Activated naive CD8-positive, alpha-beta T cell treated with anti-CD3 and anti-CD28 coated beads, Interleukin-2, amount 50 U/mL, for 24 hours (primary cell): ENCODE measurements at places on chromosomes 6 and 20.

DNA sequence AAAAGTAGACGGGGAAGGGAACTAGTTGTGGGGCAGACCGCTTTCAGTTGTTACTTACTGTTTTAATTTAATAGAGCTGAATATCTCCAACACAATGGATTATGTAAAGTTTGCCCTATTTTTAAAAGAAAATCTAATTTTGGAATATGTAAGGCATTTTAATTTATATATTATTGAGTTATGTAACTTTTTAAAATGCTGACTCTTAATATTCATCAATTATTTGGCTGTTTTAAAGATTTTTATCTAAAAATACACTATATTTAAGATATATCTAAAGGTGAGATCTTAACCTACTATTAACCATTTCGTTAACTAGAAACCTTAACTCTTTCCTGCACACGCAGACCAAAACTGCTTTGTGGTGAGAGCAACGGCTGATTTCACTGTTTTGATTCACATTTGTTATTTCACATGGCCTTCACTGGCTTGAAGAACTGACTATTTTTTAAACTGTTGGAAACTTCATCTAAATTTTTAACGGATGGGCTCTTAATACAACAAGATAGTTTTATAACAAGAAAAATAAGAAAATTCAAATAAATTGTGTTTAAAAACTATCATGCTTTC lies 87.9 kb downstream of the HUS1B start:
- no peak for DNase-seq

GRCh38 chr20:16317445-16318362 lies 255.5 kb downstream of the KIF16B start:
- no peak for DNase-seq

DNA sequence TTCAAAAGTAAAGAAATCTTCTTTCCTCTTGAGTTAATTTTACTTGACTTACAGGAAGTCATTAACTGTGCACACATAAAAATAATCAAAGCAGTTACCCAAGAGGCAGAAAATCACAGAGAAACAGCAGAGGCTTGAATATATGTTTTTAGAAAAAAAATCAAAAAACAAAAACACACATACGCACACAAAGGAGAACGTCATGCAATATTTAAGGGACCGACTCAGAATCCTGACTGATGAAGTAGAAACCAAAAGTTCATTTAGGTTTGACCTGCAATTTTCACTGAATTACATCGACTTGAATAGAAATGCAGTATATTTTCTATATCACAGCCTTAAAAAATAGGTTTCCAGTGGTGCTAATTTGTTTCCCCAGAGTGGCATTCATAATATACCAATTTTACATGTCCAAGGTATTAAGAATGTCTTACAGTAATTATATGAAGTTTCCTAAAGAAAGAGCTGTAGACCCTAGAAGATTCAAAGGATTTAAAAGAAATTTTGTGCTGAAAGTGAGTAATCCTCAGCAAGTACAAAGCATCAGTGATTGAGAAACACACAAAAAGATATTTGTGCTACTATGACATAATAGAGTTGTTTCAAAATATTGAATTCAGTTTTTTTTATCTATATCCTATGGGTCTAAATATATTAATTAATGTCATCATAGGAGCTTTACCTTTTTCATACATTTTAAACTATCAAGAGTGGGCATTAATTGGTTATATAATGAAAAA lies 358.5 kb upstream of the RUNX2 start:
- DNase-seq = no peak

GRCh38 chr20:63734946-63735858 lies 1.3 kb upstream of the LIME1 start:
- DNase-seq = no peak

- DNase-seq = no peak
These were observed at the start of gene TGM6 for GRCh38 chr20:2380601-2381000. TGM6 (plus strand) TSS chr20:2380901; CDS start chr20:2380969, 68 bp downstream.

- no peak for DNase-seq
These were observed 8.4 kb upstream of the GPSM3 start for GRCh38 chr6:32200711-32201475.

DNA sequence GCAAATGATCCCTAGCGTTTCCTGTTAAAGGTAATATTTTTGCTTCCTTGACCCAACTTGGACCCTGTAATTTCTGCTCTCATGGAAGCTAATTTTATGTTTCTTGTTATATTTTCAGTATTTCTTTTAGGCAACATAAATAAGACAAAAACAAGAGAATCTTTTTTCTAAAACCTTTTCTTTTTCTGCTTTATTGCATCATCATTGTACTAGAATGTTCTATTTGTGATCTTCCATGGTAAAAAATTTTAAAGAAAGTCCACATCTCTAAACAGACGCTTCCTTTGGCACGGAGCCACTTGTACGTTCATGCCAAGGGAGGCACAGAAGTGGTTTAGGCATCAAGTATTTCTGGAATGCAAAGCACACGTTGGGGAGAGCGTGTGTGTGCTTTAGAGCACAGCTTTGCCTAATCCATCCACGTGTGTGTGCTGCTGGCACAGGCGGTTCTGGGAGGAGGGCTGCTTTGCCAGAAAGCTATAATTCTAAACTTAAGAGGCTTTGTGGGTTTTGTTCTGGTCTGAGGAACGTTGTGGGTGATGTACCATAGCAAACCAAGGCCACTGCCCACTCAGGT lies 98.3 kb downstream of the SASH1 start:
- no peak for DNase-seq

DNA sequence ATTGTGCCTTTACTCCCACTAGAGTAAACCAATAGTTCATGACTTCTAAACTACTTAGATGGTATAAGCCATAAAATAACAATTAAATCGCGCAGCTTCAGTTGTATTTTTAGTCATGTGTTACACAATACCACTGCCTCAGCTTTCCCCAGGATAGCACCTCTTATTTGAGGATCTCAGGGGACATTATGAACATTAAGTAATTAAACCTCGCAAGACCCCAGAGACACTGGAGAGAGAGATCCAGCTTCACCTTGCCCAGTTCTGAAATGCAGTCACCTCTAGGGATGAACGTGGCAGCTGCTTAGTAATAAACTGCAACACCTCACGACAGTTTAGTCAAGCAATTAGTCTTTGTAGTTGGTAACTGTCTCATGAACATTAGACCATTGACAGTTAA lies 87.1 kb downstream of the CFAP61 start:
- no peak for DNase-seq

DNA sequence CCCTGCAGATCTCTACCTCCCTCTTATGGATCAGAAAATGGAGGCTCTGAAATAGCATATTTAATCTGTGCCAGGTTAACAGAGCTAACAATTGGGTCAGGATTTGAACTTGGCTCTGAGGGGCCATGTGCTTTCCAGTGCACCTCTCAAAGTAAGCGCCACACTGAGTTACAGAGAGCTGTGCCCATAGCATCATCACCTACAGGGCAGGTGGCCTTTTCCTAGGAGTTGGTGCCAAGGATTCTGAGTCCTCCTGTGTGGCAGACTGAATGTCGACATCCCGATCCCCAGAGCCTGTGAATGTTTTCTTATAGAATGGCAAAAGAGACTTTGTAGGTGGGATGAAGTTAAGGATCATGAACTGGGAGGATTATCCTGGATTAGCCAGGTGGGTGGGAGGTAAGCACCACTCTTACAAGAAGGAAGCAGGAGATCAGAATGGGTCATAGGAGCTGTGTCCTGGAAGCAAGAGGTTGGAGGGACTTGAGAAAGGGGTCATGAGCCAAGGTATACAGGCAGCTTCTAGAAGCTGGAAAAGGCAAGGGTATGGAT lies 68.0 kb upstream of the TBC1D7 start:
- DNase-seq = no peak

- DNase-seq = no peak
These were observed 51.3 kb upstream of the CARMIL1 start for GRCh38 chr6:25227854-25228253.

- DNase-seq = no peak
These were observed 79.6 kb downstream of the IPCEF1 start for GRCh38 chr6:154276810-154277628.

DNA sequence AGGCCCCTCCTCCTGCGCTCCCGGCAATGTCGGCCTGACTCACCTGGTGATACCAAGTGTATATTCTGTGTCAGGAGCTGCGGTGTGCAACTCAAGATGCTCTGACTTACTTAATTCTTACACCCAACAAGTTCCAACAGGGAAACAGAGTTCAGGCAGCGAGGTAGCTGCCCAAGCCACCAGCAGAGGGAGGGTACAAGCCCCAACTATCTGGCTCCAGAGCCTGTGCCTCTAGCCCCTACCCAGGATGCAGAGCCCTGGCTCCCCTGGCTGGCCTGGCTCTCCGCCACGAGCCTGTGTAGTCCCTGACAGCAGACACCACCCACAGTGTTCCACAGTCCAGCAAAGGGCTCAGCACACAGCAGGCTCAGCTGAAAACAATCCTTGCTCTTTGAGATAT lies 34.9 kb downstream of the C20orf203 start:
- DNase-seq = no peak

GRCh38 chr6:169707772-169708171 lies 5.8 kb downstream of the C6orf120 start:
- no peak for DNase-seq

GRCh38 chr6:39913391-39913916 lies 20.8 kb downstream of the MOCS1 start:
- no peak for DNase-seq

GRCh38 chr6:117008618-117009017 lies 131.6 kb downstream of the RFX6 start:
- DNase-seq = no peak

DNA sequence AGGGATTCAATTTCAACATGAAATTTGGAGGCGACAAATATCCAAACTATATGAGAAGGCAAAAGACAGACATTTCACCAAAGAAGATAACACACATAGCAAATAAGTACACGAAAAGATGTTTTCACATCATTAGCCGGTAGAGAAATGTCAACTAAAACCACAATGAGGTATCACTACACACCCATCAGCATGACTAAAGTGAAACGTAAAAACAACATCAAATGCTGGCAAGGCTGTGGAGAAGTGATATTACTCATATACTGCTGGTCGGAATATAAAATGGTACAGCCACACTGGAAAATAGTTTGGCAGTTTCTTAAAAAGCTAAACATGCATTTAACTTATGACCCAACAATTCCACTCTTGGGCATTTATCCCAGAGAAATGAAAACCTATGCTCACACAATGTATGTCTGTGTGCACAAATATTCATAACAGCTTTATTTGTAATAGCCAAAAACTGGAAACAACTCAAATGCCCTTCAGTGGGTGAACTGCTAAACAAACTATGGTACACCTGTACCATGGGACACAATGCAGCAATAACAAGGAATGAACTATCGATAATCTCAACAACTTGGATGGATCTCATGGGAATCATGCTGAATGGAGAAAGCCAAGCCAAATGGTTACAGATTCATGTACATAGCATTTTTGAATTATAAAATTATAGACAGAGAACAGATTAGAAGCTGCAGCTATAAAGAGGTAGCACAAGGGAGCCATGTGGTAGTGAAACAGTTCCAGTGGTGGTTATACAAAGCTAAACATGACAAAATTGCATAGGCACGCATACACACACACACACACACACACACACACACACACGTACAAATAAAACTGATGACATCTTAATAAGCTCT lies 8.6 kb downstream of the ADAT2 start:
- DNase-seq = no peak
